ENCODE measurements at places on chromosomes 3 and 15.

GRCh38 chr15:42315521-42315920 is 42.3 kb upstream of the TMEM87A start:
- no peak for DNase-seq

DNA sequence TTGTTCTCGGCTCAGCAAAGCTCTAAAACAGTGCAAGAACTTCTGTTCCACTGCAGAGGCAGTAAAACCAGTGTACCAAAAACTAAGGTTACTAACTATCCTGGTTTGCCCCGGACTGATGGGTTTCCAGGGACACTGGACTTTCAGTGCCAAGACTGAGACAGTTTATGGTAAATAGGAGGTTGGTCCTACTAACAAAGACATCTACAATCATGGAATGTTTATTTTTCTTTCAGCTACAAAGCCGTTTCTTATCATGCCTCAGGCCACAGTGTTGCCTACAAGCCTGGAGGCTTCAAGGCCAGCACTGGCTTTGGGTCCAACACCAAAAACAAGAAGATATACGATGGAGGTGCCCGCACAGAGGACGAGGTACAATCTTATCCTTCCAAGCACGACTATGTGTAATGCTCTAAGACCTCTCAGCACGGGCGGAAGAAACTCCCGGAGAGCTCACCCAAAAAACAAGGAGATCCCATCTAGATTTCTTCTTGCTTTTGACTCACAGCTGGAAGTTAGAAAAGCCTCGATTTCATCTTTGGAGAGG is 20.8 kb downstream of the CLDN18 start:
- DNase-seq, result no peak

GRCh38 chr15:72197041-72197459 is 537 bp downstream of the GRAMD2A start:
- no peak for DNase-seq

GRCh38 chr15:44909423-44909822 is 47.1 kb upstream of the TERB2 start:
- DNase-seq, result no peak

DNA sequence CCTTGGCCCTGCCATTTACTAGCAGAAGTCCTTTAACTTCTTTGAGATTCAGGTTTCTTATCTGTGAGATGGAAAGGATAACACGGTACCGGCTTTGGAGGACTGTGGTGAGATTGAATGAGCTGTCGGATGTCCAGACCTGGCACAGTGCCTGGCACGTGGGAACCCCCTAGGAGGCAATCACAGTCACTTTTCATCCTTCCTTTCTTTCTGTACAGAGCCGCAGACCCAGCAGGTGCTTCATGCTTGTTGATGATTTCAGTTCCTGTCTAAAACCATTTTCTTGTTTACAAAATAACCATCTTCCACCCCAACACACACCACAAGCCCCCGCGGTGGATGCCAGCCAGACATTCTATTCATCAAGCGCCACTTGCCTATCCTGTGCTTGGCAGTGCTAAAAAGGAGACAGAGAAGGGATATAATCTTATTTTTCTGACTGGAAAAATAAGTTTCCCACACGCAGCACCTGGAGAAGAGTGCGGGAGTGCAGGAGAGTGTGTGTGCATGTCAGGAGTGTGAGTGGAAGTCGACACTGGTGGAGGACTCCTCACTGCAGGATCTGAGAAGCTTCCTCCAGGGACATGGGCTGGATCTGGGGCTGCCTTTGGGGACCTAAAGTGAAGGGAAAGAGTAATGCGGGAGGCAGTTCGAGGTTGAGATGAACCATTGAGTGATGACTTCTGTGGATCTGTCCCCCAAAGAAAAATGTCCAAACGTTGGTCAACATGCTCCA is 85.7 kb downstream of the ST6GAL1 start:
- DNase-seq, result no peak

DNA sequence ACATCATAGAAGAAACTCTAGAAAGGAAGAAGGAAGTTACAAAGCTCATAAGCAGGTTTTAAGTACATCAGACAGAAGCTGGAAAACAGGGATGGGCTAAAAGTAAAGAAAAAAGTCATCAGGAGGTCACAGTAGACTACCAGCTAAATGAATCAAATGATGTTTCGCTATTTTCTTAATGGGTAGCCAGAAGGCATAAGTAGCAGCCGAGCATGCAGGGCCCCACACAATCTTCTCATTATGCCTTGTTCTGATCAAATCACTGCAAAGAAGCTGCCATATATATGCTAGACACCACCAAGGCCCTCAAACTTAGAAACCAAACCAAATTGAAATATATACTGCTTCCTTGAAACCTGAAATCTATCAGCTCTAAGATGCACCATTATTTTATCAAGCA is 349.1 kb downstream of the ULK4 start:
- DNase-seq, result no peak

DNA sequence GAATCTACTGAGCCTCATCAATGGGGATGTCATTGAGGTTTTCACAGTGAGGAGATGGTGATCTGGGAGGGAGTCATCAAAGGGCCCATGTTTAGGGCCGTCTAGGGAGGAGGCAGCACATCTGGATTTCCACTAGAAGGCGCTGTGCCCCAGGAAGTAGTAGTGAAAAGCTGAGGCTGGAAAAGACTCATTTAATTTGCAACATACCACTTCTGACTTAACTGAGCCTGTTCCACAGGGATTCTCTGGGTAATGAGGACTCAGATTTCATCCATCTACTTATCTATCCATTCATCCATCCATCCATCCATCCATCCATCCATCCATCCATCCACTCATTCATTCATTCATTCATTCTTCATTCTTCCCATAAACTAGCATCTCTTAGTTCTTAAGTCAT is 17.4 kb upstream of the SHF start:
- DNase-seq, result peak; percentile 75

All from stimulated activated effector memory CD8-positive, alpha-beta T cell treated with anti-CD3 and anti-CD28 coated beads, Interleukin-12 subunit alpha, Interleukin-12 subunit beta, amount 100 ng/mL, for 72 hours (primary cell).